ENCODE measurements at places on chromosomes 7 and 10.
A peak's percentile ranks its signal among the peaks of the same experiment; 100 is the strongest.

DNA sequence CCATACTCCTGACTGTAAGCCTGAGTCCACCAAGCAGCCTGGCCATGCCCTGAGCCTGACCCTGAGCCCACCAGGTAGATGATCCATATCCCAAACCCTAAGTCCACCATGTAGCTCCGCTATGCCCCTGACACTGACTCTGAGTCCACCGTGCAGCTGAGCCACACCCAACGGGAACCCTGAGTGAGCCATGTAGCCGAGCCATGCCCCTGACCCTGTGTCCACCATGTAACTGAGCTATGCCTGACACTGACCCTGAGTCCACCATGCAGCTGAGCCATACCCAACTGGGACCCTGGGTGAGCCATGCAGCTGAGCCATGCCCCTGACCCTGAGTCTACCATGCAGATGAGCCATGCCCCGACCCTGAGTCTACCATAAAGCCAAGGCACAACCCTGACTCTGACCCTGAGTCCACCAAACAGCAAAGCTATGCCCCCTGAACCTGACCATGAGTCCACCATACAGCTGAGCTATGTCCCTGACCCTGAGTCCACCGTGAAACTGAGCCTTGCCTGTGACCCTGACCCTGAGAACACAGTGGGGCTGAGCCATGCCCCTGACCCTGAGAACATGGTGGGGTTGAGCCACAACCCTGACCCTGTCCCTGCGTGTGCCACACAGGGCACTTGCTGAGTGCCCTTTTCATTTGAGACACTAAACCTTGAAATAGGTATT is 299.8 kb downstream of the TNS3 start:
- DNase-seq, result no peak

DNA sequence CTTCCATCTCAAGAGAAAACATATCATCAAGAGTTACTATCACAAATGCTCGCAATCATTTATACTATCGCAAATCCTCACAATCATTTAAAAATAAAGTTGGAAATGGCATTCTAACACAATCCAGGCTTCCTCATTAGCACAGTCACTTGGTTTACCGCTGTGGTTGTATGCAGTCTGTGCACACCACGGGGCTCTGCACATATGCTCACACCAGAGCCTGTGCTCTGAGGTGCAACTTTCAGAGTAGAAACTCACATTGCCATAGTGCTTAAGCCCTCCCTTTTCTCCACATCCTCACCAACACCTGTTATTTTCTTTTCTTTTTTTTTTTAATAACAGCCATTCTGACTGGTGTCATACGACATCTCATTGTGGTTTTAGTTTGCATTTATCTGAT is 235.6 kb upstream of the KLF6 start:
- DNase-seq, result no peak

DNA sequence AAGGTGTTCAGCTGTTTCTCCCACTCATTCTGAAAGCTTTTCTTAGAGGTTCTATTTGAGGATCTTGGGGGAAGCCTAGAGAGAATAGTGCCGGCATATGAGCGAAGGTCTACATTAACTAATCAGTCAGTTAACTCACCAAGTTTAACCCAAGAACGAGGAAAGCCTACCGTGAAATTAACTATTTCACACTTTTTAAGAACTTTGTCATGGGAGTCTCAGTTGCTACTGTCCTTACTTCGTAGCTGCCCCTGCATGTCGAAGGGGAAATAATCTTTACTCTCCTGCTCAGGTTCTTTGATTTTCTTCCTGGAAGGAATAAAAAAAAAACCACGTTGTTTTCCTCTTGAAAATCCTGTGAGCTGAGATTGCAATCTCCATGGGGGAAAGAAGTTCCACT is 115.1 kb downstream of the FRMD4A start:
- no peak for DNase-seq

DNA sequence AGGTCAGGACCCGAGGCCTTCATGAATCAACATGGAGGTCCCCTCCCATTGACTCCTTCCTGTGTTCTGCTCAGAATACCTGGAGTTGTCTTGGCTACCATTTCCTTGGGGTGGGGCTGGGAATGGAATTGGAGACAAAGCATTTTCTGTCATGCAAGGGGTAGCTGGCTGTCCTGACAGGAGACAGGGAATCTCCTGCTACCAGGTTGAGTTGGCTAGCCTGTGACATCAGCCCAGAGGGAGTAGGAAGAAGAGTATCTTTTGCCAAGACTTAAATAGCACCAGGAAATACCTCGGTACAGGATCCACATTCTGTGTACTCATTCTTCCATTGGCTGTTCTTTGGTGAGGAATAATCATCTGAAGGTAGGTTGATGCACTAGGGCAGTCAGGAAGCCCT is 4.9 kb downstream of the ZDHHC16 start:
- DNase-seq, result no peak

- no peak for DNase-seq
These were observed 498.4 kb upstream of the LRRN3 start for GRCh38 chr7:110592557-110592956.

DNA sequence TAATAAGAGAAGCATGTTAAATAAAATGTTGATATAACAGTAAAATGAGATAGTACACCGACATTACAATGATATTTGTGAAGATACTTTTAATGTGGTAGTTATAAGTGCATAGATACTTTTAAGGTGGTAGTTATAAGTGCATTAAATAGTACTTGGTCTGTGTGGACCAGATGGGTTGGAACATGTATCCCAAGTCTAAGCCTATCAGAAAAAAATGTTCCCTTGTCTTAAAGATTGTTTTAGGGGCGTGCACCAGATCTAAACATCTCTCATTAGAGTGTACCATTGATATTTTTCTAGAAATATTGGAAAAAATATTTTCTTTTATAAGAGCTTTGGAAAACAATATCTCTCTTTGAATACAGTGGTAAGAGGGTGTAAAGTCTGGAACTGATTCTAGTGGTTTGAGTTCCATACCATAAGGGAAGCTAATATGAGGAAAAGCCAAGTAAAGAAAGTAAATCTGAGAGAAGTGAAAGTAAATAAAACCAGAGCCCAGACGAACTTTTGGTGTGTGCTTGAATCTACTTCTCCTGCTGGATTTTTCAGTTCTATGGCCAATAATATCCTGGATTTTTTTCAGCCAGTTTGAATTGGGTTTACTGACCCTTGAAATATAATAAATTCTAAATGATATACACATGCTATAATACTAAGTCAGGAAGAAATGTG is 175.3 kb downstream of the MBL2 start:
- DNase-seq, result no peak

GRCh38 chr7:92158660-92159575 is 20.0 kb downstream of the LRRD1 start:
- DNase-seq, result no peak

DNA sequence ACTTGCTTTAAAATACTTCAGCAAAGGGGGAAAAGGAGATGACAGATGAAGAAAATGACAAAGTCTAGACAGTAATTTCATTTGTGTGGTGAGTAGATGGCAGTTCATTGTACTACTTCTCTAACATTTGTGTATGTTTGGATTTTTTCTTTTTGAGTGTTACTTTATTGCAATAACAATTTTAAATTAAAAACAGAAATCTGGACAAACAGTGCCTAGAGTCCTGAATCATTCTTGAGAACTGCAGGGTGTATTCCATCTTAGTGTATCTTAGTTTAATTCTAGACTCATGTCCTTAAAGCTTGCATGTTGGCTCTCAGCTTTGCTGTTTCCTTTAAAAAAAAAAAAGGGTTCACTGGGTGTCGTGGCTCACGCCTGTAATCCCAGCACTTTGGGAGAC is 31.1 kb downstream of the HOXA1 start:
- DNase-seq, result no peak

DNA sequence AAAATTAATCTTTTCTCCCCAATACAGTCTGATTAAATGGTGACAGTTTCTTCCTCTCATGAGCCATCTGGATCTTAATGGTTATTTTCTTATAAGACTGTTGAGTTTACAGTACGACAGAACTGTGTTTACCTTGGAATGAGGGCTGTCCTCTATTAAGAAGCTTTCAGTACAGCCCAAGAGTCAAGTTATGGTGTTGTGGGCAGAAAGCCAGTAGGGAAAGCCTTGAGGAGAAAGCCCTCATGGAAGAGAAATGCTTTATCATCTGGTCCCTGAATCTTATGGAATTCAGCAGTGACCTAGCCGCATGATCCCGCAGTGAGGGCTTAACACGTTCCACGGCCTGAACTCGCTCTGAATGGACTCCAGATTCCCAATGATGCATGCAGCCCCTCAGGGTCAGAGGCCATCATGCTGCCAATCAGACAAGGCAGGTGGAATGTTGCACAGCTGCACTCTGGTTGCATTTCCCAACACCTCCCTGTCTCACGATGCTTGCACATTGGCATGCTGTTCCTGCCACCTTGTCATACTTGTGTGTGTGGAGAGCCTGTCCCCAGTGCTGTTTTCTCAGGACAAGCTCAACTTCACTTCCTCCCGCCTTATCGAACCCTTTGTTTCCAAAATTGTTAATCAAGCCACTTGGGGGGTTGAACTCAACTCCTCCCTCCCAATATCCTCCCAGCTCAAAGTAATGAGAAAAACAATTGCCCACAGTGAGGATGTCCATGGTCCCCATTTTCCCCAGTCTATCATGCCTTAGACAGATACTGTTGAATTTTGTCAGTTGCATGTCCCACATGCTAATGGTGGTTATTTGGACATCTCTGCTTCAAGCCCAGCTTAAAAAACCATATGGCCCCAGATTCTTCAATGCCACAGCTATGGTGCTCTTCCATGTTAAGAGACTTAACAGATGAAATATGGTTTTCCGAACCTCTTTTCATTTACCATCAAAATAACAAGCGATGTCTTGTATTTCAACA is 211.1 kb upstream of the TCF7L2 start:
- no peak for DNase-seq

DNA sequence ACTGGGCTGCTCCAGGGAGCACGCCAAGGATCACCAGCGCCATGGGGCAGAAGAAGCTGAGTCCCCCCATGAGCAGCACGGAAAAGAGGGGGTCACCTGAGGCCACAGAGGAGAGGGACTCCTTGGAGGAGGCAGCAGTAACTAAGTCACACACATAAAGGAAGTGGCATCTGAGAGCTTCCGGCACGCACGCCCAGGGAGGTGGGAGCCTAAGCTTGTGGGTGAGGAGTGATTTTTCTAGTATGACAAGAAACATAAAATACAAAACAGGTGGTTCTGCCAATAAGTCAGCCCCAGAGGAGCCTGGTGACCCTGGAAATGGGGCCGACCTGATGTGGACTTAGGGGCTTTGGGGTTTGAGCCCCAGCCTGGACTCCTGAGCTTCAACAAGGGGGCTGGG is 60.8 kb downstream of the CARD11 start:
- no peak for DNase-seq

GRCh38 chr10:94878649-94879048 is 59.8 kb upstream of the CYP2C9 start:
- DNase-seq, result no peak

- no peak for DNase-seq
These were observed 28.8 kb downstream of the MIOS start for GRCh38 chr7:7595451-7595850.

- DNase-seq, result no peak
These were observed 34.5 kb downstream of the CREB3L2 start for GRCh38 chr7:137967143-137968018.

DNA sequence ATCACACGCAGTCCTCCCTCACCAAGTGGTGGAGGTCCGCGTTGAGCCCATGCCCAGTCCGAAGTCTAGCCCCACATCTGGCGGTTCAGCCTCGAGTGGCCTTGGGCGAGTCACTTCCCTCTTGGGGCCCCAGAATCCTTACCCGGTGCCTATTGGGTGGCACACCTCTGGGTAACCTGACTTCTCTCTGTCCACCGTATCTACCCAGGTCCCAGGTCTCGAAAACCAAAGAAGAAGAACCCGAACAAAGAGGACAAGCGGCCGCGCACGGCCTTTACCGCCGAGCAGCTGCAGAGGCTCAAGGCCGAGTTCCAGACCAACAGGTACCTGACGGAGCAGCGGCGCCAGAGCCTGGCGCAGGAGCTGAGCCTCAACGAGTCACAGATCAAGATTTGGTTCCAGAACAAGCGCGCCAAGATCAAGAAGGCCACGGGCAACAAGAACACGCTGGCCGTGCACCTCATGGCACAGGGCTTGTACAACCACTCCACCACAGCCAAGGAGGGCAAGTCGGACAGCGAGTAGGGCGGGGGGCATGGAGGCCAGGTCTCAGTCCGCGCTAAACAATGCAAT is 4.3 kb downstream of the EN2 start:
- DNase-seq, result no peak

GRCh38 chr10:109887776-109888175 is 35.5 kb downstream of the XPNPEP1 start:
- DNase-seq, result no peak

GRCh38 chr7:82373926-82374635 is 69.5 kb downstream of the CACNA2D1 start:
- peak; percentile 64 for DNase-seq

DNA sequence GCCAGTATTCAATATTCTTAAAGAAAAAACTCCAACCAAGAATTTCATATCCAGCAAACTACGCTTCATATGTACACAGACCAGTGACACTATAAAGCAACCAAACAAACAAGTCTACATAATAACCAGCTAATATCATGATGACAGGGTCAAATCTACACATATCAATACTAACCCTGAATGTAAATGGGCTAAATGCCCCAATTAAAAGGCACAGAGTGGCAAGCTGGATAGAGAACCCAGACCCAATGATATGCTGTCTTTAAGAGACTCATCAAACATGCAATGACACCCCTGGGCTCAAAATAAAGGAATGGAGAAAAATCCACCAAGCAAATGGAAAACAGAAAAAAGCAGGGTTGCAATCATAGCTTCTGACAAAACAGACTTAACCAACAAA is 218.1 kb upstream of the NFE2L3 start:
- no peak for DNase-seq

- DNase-seq, result no peak
These were observed 68.4 kb upstream of the DUSP5 start for GRCh38 chr10:110429301-110429700.

GRCh38 chr10:70827086-70827757 is 11.5 kb downstream of the SGPL1 start:
- DNase-seq, result no peak

DNA sequence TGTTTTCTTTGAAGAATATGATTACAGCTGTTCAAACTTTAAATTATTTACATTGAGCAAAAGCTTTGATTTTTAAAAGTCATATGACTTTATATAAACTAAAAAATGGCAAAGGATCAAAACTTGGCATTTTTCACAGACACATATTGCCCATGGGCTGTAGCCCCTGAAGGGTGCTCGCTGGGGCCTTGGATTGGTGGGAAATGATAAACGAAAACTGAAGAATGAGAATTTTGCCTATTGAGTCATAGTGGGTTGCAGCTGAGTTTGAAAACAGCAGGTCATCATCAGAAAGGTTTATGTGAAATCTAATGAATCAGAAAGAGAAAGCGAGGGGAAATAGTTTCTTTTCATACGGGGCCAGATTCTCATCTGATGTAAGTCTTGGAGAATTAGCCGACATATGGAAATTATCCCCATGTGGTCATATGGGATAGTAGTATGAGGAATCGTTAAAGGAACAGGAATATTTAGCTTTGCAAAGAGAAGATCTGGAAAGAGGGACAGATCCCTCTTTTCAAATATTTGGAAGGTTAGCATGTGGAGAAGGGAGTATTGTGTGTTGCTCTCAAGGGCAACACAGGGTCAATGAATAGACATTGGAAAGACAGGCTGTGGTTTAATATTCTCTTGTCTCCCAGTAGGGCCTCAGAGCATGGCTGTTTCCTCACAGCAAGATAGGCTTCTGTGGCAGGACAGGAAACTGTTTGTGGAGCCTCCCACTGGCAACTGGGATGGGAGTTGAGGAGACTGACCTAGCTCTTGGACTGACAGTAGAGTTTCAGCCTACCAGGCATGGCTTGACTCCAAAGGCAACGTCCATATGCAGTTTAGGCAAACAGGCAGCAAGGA is 119.0 kb downstream of the FZD1 start:
- no peak for DNase-seq
